ENCODE measurements at places on chromosomes 5 and 9.

DNA sequence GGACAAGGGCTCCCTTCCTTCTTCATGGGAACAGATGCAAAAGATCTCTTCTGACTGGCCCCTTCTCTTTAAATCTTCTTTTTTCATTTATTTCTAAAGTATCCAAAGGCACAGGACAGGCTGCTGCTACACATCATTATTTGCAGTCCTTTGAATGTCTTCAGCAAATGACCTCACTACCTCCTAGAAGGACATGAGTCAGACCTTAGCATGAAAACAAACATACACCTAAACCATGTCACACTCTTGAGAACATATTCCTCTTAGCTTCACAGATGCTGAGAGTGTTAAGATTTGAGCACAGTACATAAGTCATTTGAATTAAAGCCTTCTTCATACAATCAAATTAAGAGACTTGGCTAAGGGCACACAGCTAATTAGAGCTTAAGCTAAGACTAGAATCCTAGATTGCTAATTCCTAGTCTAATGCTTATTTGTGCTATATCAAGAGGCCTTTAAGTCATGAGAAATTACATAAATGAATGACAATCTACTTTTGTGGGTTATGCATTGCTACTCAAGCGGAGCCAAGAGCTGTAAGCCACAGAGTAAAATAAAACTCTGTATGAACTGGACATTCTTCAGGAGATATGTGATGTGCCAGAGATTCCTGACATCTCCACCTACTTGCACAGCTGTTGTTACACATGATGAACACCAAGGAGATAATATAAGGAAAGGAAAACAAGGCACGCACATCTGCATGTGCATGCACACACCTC lies 109.1 kb upstream of the PTGER4 start:
- no peak for DNase-seq

- no peak for DNase-seq
Measured at GRCh38 chr9:124574534-124575375, 67.6 kb upstream of the NR5A1 start.

- no peak for DNase-seq
Measured at GRCh38 chr5:96668725-96669124, 6.5 kb downstream of the CAST start.

- no peak for DNase-seq
Measured at GRCh38 chr9:95907794-95908193, 32.3 kb downstream of the ERCC6L2 start.

- DNase-seq, result no peak
Measured at GRCh38 chr5:172686539-172687390, 45.7 kb downstream of the NEURL1B start.

DNA sequence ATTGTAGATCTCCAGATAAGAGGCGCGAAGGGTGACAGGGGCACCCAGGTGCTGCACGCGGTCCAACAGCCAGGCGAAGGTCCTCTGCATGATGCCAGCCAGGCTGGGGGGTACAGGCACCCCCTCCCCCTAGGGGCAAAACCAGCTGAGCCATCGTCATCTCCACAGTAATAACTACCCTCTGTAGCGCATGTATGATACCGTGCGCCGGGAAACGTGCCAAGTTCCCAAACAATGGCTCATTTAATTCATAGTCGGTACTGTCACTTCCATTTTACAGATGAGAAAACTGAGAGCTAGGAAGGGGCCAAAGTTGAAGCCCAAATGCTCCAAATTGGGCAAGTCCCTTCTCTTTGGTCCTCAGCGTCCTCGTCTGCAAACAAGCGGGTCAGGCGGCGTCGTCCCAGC lies 1.5 kb downstream of the KIF12 start:
- no peak for DNase-seq

- no peak for DNase-seq
Measured at GRCh38 chr9:7368410-7369292, 430.9 kb downstream of the DMAC1 start.

DNA sequence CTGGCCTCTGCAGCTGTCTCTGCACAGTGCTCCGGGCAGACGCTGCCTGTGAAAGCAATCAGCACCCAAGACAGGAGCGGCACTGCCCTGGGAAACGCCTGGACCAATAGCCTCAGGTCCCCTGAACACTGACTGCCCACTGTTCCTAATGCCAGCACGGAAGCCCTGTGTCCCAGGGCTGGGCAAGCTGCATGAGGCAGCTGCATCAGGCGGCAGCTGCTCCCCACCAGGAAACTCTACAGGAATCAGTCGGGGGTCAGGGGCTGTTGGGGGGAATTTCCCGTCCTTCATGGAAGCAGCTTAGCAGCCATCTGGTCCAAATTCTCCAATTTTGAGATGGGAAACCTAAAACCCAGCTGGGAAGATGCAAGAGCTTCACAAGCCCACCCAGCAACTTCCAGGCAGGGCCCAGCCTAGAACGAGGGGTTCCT lies 118.6 kb downstream of the VAV2 start:
- no peak for DNase-seq

GRCh38 chr5:159100782-159101646 lies 1.3 kb upstream of the EBF1 start:
- DNase-seq, result no peak

- DNase-seq, result no peak
Measured at GRCh38 chr5:28542987-28543386, 1504.6 kb upstream of the CDH9 start.

- no peak for DNase-seq
Measured at GRCh38 chr9:114583371-114584155, 4.0 kb upstream of the ATP6V1G1 start.

DNA sequence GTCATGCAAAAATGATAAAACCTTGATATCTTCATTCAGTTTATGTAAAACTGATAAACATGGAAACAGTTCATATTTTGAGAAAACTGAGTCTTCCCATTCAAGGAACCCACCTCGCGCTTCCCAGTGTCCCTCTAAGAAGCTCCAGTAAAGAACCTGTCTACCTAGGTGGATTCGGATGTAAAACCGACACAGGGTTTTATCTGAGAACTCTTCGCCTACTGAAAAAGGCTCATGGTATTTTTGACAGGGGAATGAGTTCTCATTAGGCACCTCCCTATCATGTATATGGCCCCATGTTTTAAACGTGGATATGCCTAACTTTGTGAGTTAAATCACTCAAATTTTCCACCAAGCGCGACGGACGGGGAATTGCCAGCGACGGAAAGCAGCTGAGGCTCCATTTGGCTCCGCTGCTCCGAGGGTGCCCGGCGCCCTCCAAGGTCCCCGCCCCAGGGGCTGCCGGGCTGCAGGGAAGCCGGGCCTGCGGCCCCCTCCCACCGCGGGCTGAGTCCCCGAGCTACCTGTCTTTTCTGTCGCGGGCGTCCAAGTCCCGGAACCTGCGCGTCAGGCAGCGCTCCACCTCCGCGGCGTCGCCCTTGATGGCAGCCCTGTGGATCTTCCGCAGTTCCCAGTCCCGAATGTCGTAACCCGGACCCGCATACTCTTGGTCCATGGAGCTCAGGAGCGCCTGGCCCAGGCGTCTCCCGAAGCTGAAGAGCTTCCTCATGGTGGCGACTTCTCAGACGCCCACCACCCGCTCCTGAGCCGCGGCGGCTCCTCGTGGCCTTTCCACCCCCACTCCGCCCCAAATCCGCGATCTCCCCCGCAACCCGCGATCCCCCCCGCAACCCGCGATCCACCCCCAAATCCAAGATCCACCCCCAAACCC lies 594 bp downstream of the ANKRD18A start:
- DNase-seq, result no peak

GRCh38 chr9:8867148-8867547 lies 1067.6 kb upstream of the DMAC1 start:
- no peak for DNase-seq

DNA sequence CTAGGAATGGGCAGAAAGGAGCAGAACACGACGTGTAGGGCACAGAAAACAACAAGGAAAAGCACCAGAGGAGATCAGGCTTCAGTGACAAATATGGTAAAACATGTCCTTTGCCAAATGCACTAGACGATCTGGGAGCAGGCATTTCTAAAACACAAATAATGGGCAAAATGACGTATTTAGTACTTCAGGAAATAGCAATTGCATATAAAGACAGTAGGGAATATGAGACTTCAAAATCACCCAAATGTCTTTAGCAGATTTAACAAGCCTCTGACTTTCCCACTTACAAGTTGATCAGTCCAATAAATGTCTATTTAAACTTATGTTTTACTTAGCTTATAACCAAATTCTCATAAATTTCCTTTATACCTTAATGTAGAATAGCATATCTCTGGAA lies 969.6 kb upstream of the C9orf72 start:
- no peak for DNase-seq

DNA sequence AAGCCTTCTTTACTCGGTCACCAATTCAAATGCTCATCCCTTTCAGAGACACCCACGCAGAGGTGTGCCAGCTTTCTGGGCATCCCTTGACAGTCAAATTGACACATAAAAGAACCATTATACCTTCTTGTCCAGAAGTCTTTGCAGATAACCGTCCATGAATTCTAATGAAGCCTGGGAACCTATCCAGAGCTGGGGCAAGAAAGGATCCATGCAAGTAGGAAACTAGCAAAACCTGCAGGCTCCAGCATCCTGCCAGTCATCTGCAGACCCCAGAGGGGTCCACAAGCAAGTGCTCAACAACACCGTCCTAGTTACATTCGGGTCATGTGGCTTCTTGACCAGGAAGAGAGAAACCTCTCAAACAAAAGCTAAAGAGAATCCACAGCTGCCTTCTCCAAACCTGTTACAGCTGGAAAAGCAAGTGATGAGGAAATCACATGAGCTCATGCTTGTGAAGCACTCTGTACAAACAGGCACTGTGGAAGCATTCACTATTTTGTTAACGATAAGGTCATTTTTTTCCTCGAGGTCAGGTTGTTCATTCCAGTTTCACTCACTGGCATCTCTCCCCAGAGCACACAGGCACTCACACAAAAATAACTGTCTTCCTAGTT lies 80.2 kb upstream of the DMRT1 start:
- no peak for DNase-seq

GRCh38 chr9:90860826-90861225 lies 59.2 kb downstream of the SYK start:
- no peak for DNase-seq

DNA sequence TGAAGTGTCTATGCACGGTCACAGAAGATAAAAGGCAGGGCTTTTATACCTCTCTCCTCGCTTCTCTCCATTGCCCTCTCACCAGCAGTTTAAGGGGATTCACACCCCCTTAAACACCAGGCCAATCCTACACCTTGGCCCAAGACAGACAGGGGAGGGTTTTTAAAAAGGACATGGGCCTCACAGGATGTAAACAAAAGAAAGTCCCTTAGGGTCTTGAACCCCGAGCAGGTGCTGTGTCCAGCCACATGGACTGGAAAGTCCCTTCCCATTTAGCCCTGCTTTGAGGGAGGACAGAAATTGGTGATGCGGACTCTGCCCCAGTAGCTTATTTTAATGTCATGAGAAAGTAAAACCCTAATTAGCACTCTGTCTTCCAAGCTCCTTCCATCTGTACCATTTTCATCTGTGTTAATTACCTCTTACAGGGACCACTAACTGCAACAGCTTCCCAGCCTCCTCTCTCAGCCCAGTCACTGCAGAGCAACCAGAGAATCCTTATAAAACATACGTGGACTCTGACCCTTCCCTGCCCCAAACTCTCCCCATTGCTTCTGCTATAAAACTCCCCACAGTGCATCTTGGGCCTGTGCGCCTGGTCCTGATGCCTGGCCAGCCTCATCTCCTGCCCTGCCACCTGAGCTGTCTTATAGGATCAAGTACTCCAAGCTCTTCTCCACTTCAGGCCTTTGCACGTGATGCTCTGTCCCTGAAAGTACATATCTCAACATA lies 16.7 kb downstream of the WHRN start:
- DNase-seq, result no peak

DNA sequence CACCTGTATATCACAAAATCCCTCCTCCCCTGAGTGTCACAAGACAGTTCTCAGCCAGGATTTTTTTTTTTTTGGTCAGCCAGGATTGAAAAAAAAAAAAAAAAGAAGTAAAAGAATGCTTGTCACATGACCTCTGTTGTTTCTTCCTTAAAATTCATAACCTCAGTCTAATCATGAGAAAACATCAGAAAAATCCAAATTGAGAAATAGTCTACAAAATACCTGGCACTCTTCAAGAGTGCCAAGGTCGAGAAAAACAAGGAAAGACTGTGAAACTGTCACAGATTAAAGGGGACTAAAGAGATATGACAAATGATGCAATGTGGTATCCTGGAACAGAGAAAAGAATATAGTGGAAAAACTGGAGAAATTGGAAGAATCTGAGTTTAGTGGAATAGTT lies 58.5 kb upstream of the SUB1 start:
- DNase-seq, result no peak

GRCh38 chr9:127633216-127633862 lies 21.3 kb downstream of the STXBP1 start:
- no peak for DNase-seq

DNA sequence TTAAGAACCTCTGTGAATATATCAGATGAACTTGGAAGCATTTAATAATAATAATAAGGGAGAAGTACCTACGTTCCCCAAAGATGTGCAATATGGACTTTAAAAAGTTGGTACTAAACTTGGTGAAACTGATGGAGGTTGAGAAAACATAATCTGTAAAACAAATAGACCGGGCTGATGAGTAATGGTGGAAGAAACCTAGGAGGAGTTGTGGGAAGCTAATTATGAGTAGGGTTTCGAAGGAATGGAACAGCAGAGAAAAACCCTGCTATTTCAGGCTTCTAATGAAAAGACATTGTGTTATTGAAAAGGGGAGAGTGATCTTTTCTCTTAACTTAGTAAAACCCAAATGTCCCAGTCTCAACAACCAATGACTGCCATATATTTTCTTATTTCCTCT lies 229.3 kb downstream of the PCSK1 start:
- DNase-seq, result no peak

DNA sequence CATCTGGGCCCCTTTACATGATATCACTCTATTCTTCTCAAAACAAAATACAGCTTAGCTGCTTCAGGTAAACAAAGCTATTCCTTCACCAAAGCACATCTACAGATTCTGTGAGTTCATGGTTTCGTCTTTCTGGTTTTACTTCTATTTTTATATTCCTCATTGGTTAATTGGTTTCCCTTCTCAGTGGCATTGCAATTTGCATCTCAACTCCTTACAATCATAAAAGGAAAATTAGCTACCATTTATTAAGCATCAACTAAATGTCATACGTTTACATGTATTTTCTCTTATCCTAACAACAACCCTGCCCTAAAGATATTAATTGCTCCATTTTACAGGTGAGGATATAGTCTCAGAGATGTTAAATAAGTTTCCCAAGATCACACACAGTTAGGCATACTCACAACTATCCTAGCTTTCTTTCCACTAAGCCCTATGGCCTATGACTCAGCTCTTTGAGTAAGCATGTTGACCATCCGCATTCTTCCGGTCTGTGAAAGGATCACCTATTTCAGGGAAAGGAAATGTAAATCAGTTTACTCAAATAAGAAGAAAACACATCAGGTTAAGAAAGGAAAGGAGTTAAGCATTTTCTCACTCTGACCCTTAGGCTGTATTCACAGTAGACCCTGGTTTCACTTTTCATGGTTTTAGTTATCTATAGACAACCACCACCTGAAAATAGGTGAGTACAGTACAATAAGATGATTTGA lies 146.1 kb downstream of the CAAP1 start:
- DNase-seq, result no peak

All from stimulated activated CD8-positive, alpha-beta memory T cell treated with anti-CD3 and anti-CD28 coated beads, Interleukin-4, amount 100 ng/mL, for 24 hours (primary cell).